Suprapubic skin (tissue), 4 donors: ENCODE measurements at places on chromosomes 11 and 22. TPM values are rescaled to one million over a fixed set of nuclear protein-coding genes. Genes with fewer than 3 reads are reported as not detected.

MIOX gene
- not detected for total RNA-seq

MRGPRX3 gene
- not detected for total RNA-seq

TSPAN18 gene
- 5.0 TPM for total RNA-seq

KIRREL3 gene
- total RNA-seq: not detected

VPREB3 gene
- total RNA-seq: not detected

MIAT gene
- 0.89 TPM for total RNA-seq

VWCE gene
- total RNA-seq: 0.26 TPM

SLC1A2 gene
- 3.4 TPM for total RNA-seq

DRD4 gene
- total RNA-seq: 0.97 TPM

GLYATL2 gene
- 0.87 TPM for total RNA-seq

GNG3 gene
- total RNA-seq: 0.68 TPM

UBQLN3 gene
- not detected for total RNA-seq

GRM5 gene
- total RNA-seq: not detected

CASP4 gene
- 272 TPM for total RNA-seq

CWF19L2 gene
- 11.6 TPM for total RNA-seq

MUC5AC gene
- not detected for total RNA-seq

OR8K3 gene
- not detected for total RNA-seq

PATE4 gene
- total RNA-seq: not detected

CRYBA4 gene
- not detected for total RNA-seq

GGTLC2 gene
- total RNA-seq: not detected

ABCG4 gene
- total RNA-seq: 1.6 TPM

GP1BB gene
- 28.7 TPM for total RNA-seq

CENPM gene
- total RNA-seq: 8.8 TPM

HEPHL1 gene
- total RNA-seq: 2.6 TPM

MAJIN gene
- not detected for total RNA-seq

PHRF1 gene
- 27.9 TPM for total RNA-seq

HYLS1 gene
- 3.0 TPM for total RNA-seq

KDELR3 gene
- total RNA-seq: 2.8 TPM

OAF gene
- total RNA-seq: 13.0 TPM
